ENCODE measurements at places on chromosomes 16 and 17. TPM values are rescaled to one million over a fixed set of nuclear protein-coding genes. Genes with fewer than 3 reads are reported as not detected.

TEX19 gene
- not detected for total RNA-seq

ABCA9 gene
- total RNA-seq, result 0.63 TPM

ADGRG3 gene
- 57.3 TPM for total RNA-seq

DYNLRB2 gene
- total RNA-seq, result not detected

PRMT7 gene
- total RNA-seq, result 84.7 TPM

DNAH9 gene
- not detected for total RNA-seq

CDYL2 gene
- 14.5 TPM for total RNA-seq

PRKCB gene
- total RNA-seq, result 183 TPM

ENO3 gene
- 26.1 TPM for total RNA-seq

KRT17 gene
- not detected for total RNA-seq

PTX4 gene
- not detected for total RNA-seq

ZSCAN10 gene
- 0.96 TPM for total RNA-seq

KRT33B gene
- not detected for total RNA-seq

ITGA2B gene
- total RNA-seq, result 32.6 TPM

CDK3 gene
- 13.5 TPM for total RNA-seq

LDHD gene
- 0.12 TPM for total RNA-seq

COX10 gene
- total RNA-seq, result 13.5 TPM

ADAD2 gene
- total RNA-seq, result not detected

KCNH6 gene
- not detected for total RNA-seq

TCF25 gene
- 509 TPM for total RNA-seq

RMI2 gene
- total RNA-seq, result 1.1 TPM

MEIOB gene
- not detected for total RNA-seq

GJD3 gene
- not detected for total RNA-seq
